Upper lobe of right lung (tissue), 1 donor: ENCODE measurements at places on chromosomes 11 and 22. TPM values are rescaled to one million over a fixed set of nuclear protein-coding genes. Genes with fewer than 3 reads are reported as not detected.
A peak's percentile ranks its signal among the peaks of the same experiment; 100 is the strongest.

- no peaks in the 10 kb centered on the region for H3K27me3 ChIP-seq
- no peak overlapping the region for H3K4me3 ChIP-seq
- H3K36me3 ChIP-seq, result no peaks in the 10 kb centered on the region
- peaks cover 15% of the 10 kb centered on the region for H3K4me1 ChIP-seq
Observed at GRCh38 chr11:19729141-19729540, 16.5 kb downstream of the NAV2 start.

DNA sequence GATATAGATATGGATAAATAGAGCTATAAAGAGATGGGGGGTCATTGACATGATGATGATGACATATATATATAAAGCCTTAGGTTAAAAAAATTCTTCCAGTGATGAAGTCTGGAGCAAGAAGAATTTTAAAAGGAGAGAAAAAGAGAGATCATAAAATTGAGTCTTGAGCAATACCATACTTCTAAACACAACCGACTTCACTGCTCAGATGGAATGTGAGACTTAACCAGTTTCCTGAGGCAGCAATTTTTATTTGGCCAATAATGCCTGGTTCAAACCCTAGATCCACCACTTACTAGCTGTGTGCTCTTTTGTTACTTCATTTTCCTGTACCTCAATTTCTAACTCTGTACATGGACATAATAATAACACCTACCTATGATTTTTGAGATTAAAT, 229.5 kb downstream of the TTC28 start:
- H3K4me1 ChIP-seq, result peaks cover 1% of the 10 kb centered on the region
- H3K4me3 ChIP-seq, result no peak overlapping the region
- no peak overlapping the region for H3K27ac ChIP-seq
- no peaks in the 10 kb centered on the region for H3K36me3 ChIP-seq
- no peaks in the 10 kb centered on the region for H3K27me3 ChIP-seq

DNA sequence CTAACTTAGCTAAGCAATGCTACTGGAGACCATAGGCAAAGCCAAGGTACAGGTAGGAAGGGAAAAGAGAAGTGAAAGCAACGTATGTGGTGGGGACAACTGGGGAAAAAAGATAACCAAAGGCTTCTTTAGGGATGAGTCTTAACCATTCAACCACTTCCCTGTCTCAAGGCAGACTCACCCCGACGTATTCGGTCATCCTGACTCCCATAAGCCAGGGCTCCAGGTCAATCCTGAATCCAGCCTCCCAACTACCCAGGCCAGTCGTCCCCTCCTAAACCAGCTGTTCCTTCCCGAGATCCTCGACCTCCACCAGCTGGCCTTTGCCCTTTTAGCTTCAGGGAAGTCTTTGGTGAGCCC, 330 bp downstream of the ACP2 start:
- peak overlapping the region; percentile 93 for H3K27ac ChIP-seq
- DNase-seq, result no peak
- H3K4me3 ChIP-seq, result peak overlapping the region; percentile 81
- peaks cover 19% of the 10 kb centered on the region for H3K36me3 ChIP-seq
- H3K4me1 ChIP-seq, result peaks cover 25% of the 10 kb centered on the region

DNA sequence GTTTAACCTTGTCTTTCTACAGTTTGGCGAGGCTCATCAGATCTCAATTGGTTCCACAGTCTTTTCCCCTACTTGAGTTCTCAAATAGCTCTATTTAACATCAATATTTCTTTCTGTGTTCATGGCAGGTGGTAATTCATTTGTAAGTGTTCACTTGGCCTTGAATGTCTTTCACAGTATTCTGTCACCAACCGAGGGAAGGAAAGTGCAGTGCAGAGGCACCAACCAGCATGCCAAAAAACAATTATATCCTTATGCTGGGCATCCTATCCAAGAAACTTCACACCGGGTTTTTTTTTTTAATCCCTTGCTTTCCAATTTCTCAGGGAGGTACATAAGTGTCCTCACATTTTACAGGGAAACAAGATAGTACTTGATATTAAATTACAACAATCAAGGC, 55.0 kb upstream of the ZC3H12C start:
- no peaks in the 10 kb centered on the region for H3K36me3 ChIP-seq
- H3K4me1 ChIP-seq, result no peaks in the 10 kb centered on the region
- H3K27me3 ChIP-seq, result no peaks in the 10 kb centered on the region
- H3K27ac ChIP-seq, result no peak overlapping the region
- DNase-seq, result no peak

GRCh38 chr11:44614281-44614775, 48.9 kb downstream of the CD82 start:
- peaks cover 29% of the 10 kb centered on the region for H3K36me3 ChIP-seq
- H3K27ac ChIP-seq, result peak overlapping the region; percentile 30
- no peak for DNase-seq
- no peaks in the 10 kb centered on the region for H3K27me3 ChIP-seq
- no peak overlapping the region for H3K4me3 ChIP-seq
- H3K4me1 ChIP-seq, result peaks cover 16% of the 10 kb centered on the region

- no peaks in the 10 kb centered on the region for H3K27me3 ChIP-seq
- H3K36me3 ChIP-seq, result no peaks in the 10 kb centered on the region
- DNase-seq, result no peak
- H3K27ac ChIP-seq, result no peak overlapping the region
Observed at GRCh38 chr11:123257370-123257769, 62.3 kb upstream of the CLMP start.

DNA sequence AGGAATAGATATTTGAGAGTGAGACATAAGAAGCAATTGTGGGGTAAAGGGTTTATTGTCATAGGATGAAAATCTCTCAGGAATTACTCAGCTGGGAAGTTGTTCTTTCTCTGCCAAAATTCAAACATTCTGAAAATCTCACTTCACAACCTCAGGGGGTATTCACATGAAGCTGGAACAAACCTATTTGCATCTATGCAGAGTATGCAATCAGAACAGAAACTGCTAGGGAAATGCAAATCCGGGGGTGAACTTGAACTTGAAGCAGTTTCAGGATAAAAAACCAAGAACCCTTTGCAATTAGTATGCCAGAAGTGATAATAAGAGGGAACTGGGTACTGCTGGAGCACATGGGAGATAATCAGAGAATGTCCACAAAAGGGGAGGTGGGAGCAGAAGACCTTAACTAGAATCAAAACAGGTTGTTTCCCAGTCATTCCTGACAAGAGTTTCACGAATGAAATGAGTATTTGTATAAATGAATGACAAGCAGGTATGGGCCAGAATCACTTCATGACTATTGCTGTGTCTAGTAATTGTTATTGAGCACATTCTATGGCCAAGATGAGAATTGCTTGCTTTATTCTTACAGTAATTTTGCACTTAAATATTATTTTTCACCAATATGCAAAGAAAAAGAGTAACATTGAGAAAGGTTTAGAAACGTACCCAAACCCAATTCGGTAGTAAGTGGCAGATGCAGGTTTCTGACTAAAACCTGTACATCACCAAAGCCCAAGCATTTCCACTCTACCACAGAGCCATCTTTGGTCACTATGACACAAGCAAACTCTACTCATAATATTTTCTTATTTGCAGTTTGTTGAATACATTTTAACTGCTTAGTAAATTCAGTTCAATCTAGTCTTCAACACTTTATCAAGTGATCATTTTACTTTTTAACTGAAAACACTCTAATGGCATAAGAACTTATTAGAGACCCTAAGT, 61.8 kb upstream of the UBASH3B start:
- H3K4me3 ChIP-seq, result no peak overlapping the region
- no peaks in the 10 kb centered on the region for H3K4me1 ChIP-seq
- DNase-seq, result no peak
- H3K36me3 ChIP-seq, result no peaks in the 10 kb centered on the region
- H3K27me3 ChIP-seq, result peaks cover 8% of the 10 kb centered on the region
- H3K27ac ChIP-seq, result no peak overlapping the region

DNA sequence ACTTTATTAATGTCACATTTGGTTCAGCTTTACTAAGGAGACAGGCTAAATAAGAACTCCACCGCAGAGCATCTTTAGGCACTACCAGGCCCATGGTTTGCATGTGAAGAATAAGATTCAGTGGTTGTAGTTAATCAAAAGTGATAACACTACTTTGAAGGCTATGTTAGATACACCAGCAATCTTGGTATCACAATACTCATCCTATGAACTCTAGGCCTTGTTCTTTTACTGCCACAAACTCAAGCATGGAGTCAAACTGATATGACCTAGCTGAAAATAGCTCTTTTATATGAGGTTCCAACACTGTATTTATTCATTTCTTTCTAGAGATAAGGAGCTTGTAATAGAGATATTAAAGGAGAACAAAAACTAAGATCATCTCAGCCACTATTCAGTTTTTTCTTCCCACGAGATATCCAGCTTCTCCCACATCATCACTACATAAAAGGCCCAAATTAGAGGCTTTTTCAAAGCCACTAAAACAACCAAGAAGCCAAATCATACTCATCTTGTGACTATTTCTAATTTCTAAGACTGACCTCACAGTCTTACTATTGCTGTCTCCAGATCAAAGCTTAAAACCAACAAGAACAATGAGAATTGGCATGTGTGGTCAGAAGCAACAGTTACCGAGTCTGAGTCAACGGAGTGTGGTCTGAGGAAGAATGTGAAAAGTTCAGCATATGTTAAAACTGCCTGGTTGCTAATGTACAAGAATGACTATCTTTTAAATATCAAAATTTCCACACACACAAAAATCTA, 25.1 kb upstream of the GUCY1A2 start:
- H3K4me1 ChIP-seq, result no peaks in the 10 kb centered on the region
- no peaks in the 10 kb centered on the region for H3K36me3 ChIP-seq
- no peaks in the 10 kb centered on the region for H3K27me3 ChIP-seq
- H3K27ac ChIP-seq, result no peak overlapping the region

DNA sequence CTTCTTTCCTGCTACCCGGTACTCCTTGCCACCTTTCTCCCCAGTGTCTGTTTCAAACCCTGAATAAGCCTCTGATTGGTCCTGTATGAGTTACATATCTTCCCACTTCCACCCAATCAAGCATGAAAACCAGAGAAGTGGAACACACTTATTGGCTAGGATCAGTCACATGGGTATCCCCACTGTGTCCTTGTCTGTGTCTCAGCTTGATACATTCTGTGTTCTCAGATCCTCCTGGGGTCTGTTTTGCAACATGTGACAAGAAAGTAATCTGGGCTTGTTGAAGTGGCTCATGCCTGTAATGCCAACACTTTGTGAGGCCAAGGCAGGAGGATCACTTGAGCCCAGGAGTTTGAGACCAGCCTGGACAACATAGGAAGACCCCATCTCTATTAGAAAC, 23.9 kb downstream of the MCHR1 start:
- no peak overlapping the region for H3K27ac ChIP-seq
- H3K27me3 ChIP-seq, result no peaks in the 10 kb centered on the region
- H3K36me3 ChIP-seq, result no peaks in the 10 kb centered on the region
- no peak overlapping the region for H3K4me3 ChIP-seq
- H3K4me1 ChIP-seq, result no peaks in the 10 kb centered on the region
- no peak for DNase-seq

DNA sequence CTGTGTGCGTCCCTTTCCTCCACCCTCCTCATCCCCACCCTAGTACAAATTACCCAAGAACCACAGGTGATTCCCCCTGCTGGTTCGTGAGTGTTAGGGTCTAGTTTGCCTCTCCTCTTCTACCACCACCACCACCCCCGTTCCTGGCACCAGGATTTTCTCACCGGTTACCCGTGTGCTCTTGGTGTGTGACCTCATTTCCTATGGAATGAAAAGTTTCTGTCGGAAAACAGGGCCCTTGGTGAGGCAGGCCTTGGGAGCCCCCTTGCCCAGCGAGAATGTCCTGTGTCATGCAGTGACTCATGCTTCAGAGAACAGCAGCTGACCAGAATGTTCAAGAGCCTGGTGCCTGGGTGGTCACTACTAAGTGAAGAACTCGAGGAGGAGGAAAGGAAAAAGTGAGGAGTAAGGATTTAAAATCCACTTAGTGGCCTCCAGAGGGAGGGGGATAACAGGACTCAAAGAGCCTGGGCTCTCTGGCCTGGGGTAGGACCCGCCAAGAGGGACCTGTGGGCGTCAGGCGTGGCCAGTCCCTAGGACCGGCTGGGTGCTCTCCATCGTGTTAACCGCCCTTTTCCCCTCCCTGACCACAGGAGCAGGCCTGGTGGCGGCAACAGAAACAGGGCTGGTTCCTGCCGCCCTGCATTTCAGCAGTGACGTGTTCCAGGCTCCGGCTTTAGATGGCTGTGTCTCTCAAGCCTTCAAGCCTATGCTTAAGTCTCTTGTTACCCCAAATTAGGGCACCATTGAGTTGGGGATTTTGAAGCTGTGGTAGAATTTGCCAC, 30.2 kb downstream of the C22orf31 start:
- no peaks in the 10 kb centered on the region for H3K36me3 ChIP-seq
- H3K4me1 ChIP-seq, result peaks cover 35% of the 10 kb centered on the region
- H3K4me3 ChIP-seq, result peak overlapping the region; percentile 41
- peak; percentile 71 for DNase-seq

DNA sequence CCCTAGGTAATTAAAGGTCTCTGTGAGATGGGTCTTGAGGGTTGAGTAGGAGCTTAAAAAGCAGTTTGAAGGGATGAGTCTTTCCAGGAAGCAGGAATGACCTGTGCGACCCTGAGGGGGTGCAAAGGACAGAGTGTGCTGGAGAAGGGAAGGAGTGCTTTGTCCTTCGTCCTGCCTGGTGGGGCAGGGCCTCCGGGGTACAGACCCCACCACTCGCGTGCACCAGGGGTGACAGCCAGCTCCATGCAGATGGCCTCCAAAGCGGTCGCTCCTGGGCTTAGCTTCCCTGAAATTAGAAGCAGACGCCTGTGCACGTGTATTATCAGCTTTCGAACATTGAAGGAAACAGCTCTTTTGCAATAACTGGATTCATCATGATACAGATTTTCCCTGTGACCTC, 959.8 kb downstream of the BRD1 start:
- H3K4me1 ChIP-seq, result no peaks in the 10 kb centered on the region
- no peak overlapping the region for H3K4me3 ChIP-seq
- no peak overlapping the region for H3K27ac ChIP-seq
- DNase-seq, result no peak
- H3K27me3 ChIP-seq, result peaks cover 5% of the 10 kb centered on the region

- peaks cover 35% of the 10 kb centered on the region for H3K4me1 ChIP-seq
- H3K27ac ChIP-seq, result peak overlapping the region; percentile 15
- DNase-seq, result no peak
Observed at GRCh38 chr11:63532799-63533475, 3.7 kb upstream of the PLAAT4 start.

TRIM51 gene
- not detected for total RNA-seq

OR9I1 gene
- total RNA-seq, result not detected

MICAL3 gene
- total RNA-seq, result 31.2 TPM

TRPT1 gene
- 22.4 TPM for total RNA-seq

RASSF10 gene
- total RNA-seq, result 4.8 TPM

TXN2 gene
- 54.2 TPM for total RNA-seq

TLCD5 gene
- total RNA-seq, result 4.2 TPM

DEUP1 gene
- total RNA-seq, result not detected
